ENCODE measurements at places on chromosomes 7 and 10.

DNA sequence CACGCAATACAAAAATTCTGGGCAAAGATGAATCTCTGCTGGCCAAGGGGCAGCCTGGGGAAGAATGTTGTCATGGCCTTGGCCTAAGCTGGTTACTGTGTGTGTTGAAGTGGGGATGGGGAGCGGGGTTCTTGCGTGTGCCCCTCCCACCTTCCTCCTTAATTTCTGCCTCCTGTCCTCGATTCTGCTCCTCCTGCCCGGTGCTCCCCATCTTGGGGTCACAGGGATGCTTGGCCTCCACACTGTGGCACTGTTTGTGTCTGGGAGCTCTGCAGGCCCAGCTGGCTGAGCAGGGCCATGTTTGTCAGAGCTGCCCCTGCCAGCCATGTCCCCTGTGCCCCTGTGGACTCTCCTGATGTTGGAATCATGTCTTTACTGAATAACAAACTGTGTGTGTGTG lies 37.1 kb downstream of the RPS24 start:
- DNase-seq, result no peak

DNA sequence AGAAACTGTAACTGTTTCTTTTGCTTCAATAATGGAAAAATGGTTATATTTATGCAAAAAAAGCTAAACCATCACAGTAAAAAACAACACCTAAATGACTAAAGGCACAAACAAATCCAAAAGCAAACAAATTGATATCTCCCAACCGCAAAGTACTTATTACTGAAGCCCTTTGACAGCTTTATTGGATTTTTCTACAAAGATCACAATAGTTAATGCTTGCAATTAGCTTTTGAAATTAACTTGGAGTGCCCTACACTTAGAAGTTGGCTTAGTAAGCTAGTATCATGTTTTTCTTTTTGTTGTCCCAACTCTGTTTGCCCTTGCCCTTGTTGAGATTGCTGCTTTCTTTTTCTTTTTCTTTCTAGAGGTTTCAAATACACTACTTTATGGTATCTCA lies 257.5 kb downstream of the INHBA start:
- no peak for DNase-seq

DNA sequence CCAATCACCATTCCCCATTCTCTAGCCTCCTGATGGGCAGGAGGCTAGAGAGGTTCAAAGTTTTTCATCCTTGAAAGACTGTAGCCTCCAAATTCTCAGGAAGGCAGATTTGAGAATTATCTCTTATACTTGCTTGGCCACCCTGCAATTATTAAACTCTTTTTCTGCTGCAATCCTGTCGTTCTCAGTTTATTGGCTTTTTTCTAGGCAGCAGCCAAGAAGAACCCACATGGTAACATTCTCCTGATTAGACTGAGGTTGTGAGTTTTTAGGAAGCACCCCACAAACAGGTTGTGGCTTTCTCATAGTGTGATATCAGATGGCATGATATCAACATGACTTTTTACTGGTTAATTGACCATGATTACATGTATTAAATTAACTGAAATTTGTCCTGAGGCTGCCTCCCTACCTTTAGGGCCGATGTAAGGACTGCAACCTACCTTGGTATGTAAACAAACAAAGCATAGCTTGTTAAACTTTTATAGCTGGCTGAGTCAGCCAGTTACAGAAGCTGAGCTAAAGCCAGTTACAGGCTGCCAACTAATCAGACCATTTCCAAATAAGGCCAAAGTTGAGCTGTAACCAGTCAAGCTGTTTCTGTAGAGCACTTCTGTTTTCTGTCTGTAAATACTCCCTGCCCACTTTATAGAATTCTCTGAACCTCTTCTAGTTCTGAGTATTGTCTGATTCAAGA lies 3.2 kb upstream of the ZNF248 start:
- peak; percentile 22 for DNase-seq

GRCh38 chr10:525565-526315 lies 163.7 kb downstream of the DIP2C start:
- DNase-seq, result no peak

DNA sequence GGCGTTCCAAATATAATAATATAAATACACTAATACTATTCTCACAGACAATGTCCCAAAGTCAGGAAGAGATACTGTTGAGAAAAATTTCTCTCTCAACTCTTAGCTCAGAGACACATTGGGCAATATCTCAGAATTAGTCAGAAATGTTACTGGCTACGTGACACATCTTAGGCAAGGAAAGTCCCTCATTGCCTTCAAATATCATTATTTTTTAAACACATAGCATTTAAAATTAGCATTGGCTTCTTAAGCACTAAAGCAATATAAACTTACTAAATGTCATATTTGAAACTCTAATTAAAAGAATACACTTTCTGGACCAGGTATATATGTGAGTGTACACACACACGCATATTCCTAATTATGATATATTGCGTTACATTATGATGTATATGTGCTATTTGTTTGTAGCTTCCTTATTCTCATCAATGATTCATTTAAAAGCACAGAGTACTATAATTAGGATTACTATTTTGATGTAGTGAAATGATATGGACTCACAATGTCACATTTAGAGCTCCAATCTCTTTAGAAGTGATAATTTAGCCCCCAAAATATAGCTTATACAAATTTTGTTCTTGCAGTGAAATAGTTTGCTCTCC lies 255.8 kb downstream of the TWIST1 start:
- DNase-seq, result no peak

GRCh38 chr7:16300361-16300895 lies 120.9 kb downstream of the CRPPA start:
- DNase-seq, result no peak

- no peak for DNase-seq
Measured at GRCh38 chr7:81577642-81578340, 192.1 kb downstream of the HGF start.

GRCh38 chr7:142871260-142872105 lies 14.1 kb downstream of the TRPV6 start:
- no peak for DNase-seq

- DNase-seq, result no peak
Measured at GRCh38 chr7:81449105-81449504, 320.7 kb downstream of the HGF start.

- no peak for DNase-seq
Measured at GRCh38 chr7:16293669-16294425, 127.5 kb downstream of the CRPPA start.

DNA sequence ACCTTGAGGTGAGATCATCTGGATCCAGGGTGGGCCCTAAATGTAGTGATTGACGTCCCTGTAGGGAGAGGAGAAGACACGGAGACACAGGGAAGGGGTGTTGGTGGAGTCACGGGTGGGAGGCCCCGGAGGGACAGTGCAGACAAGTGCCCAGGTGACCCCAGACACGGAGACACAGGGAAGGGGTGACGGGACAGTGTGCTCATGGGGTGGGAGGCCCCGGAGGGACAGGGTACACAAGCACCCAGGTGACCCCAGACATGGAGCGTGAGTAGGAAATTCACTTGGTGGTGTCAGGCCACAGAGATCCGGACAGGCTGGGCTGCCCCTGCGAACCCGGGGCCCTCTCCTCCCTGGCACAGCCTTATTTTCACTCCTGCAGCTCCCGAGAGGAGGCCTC lies 176.9 kb downstream of the PTPRN2 start:
- no peak for DNase-seq

DNA sequence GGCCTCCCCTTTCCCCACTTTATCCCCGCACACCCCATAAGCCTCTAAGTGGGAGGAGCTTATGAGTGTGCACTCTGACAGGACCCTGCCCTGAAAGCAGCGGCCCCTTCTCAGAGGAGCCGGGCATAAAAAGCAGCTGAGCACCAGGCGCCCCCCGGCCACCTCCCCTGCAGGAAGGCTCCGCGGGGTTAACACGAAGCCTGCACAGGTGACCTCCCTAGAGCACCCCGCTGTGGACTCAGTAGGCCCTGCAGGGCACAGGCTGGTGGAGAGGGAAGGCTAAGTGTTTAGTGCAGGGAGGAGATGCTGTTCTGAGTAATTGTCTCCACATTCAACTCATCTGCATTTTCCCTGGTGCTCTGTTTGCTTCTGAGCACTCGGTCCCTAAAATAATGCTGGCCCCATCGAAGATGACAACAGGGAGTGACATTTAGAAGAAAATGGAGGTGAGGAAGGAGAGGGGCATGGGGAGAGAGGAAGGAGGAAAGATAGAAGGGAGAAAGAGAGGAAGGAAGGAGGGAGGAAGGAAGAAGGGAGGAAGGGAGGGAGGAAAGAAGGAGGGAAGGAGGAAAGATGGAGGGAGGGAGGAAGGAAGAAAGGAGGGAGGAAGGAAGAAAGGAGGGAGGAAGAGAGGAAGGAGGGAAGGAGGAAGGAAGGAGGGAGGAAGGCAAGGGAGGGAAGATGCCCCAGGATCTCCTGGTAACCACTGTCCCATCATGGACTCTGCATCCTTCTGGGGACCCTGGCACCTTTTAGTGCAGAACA lies 25.4 kb upstream of the CNPY1 start:
- no peak for DNase-seq

- no peak for DNase-seq
Measured at GRCh38 chr10:45627412-45628048, 45.0 kb downstream of the ZFAND4 start.

GRCh38 chr10:114634609-114634979 lies 23.5 kb downstream of the ABLIM1 start:
- DNase-seq, result no peak

DNA sequence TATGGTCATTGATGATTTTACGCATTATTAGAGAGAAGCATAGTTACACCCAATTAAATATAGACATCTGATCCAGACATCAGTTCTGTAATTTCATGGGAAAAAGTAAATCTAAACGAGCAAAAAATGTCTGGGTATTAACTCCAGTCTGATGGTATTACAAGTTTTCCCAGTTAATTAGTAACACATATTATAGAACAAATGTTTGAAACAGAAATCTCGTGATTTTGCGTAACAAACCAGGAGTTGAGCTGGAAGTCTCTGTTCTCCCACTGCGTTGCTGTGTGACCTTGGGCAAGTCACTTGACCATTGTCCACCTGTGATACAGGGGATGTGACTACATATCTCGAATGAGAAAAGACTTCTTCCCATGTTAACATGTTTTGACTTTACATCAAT lies 43.3 kb downstream of the RBM20 start:
- DNase-seq, result no peak

DNA sequence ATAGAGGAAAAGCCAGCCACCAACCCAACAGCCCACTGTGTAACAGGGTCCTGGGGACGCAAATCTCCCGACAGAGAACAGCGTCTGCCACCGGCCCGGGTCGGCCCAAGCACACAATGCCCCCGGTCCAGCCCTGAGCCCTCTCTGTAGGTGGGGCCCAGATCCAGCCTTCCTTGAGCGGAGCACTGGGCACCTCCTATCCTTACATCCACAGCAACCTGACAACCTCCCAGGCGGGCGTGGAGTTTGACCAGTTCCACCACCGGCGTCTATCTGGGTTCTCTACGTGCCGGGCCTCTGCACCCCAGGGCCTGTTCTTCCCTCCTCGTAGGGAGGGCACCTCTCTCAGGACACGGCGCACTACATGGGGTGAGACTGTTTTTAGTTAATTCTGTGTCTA lies 109.0 kb downstream of the CYTH3 start:
- no peak for DNase-seq

- peak; percentile 63 for DNase-seq
Measured at GRCh38 chr7:36487756-36488336, 98.2 kb downstream of the ANLN start.

DNA sequence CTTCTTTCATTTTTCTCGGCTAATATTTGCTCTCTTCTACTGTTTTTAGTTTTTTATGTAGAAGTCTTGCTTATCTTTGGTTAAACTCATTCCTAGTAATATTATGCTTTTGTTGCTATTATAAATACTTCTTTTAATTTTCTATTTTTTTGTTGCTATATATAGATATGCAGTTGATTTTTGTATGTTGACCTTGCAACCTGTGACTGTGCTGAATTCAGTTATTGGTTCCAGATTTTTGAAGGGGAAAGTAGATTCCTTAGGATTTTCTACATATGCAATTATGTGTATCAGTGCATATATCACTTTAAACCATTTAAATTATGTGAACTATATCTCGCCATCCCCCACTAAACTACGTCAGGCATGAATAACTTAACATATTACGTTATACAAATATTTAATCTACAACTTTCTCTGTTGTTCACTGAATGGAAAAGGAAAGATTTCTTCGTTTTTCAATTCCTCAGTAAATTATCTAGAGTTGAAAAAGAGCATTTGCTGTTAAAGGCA lies 71.5 kb downstream of the IDE start:
- DNase-seq, result no peak

- DNase-seq, result no peak
Measured at GRCh38 chr7:29810813-29811482, 4.6 kb downstream of the WIPF3 start.

- no peak for DNase-seq
Measured at GRCh38 chr10:14407567-14407966, 76.8 kb upstream of the FRMD4A start.

DNA sequence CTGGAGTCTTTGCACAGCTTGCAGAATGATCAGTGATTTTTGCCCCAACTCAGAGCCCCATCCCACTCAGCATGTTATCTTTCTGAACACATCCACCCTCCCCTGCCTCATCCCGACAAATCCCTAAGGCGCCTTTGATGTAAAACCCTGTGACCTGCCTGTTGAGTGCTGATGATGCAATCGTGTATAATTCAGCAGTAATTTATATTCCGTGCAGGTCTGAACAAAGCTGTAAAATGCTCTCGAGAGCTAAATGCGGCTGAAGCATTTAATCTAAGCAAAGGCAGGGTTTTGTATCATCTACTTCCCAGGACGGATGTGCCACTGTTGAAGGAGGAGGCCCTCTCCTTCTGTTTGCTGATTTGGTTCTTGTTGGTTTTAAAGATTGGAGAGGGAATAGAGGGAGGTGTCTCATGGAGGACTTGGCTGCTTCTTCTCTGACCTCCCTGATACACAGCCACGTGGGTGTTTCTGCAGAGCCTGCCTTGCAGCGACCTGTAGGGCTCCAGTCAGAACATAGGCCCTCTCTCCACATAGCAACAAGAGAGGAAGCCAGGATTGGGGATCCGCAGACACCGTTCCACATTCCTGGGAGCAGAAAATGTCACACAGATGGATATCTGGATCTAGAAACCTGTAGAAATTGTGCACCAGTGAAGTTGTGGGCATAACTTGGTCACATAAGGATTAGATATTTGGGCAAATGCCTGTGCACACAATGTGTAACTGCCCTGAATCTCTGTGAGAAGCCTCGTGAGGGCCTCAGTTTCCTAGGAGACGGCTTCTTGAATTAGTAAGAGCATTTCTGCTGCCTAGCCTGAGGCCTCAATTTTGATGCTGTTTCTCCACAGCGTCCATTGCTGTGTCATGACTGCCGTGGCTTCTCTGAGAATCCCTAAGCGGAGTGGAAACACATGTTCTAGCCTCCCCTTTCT lies 90.2 kb upstream of the AGK start:
- no peak for DNase-seq

GRCh38 chr10:76119515-76119914 lies 688.1 kb downstream of the LRMDA start:
- DNase-seq, result no peak

- no peak for DNase-seq
Measured at GRCh38 chr10:132578287-132578951, 40.8 kb downstream of the INPP5A start.

GRCh38 chr10:6039711-6040110 lies 22.5 kb downstream of the IL2RA start:
- DNase-seq, result no peak

- DNase-seq, result no peak
Measured at GRCh38 chr7:142645777-142646176, 103.5 kb upstream of the PRSS1 start.

- DNase-seq, result no peak
Measured at GRCh38 chr10:3231951-3232730, 59.6 kb upstream of the PITRM1 start.

- DNase-seq, result no peak
Measured at GRCh38 chr10:4129866-4130477, 345.0 kb upstream of the KLF6 start.

GRCh38 chr10:34635111-34635510 lies 180.0 kb downstream of the PARD3 start:
- no peak for DNase-seq

- DNase-seq, result peak; percentile 85
Measured at GRCh38 chr10:33117816-33118215, 159.8 kb upstream of the ITGB1 start.
